Right cardiac atrium (tissue), 5 donors: ENCODE measurements at places on chromosomes 11 and 22. TPM values are rescaled to one million over a fixed set of nuclear protein-coding genes. Genes with fewer than 3 reads are reported as not detected.

- DNase-seq: no peak
These were observed 40.0 kb upstream of the TP53I11 start for GRCh38 chr11:44990665-44991064.

DNA sequence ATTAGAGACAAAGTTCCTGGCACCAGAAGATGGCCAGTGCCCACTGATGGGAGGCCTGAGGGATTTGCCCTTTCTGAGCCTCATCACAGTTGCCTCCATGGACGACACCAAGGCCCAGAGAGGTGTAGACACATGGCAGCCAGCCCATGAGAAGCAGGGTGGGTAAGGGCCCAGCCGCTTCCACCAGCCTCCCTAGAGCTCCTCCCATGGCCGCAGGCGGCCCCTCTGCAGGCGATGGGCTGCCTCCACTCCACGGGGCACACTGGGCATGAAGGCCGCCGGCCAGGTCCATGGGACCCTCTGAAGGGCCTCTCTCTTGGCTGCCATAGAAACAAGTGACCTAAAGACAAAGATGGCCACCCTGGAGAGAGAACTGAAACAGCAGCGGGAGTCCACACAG is 14.5 kb downstream of the CCDC157 start:
- no peak for DNase-seq

DNA sequence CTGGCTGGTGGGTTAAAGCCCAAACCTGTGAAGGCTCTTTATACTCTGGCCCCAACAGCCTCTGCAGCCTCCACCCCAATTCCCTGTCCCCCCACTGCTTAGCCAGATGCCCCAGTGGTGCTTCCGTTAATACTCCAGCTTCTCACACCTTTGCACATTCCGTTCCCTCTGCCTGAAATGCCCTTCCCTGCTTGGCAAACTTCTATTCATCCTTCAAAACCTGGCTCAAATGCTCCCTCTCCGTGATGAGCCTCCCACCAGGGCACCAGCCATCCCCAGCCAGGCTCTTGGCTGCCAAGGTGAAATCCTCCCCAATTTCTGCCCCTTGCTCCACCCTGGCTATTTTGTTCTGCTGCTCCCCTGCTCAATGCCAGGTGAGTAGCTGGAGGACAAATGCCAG is 12.5 kb upstream of the FADS3 start:
- DNase-seq: no peak

GRCh38 chr11:1436468-1437039 is 46.8 kb downstream of the BRSK2 start:
- DNase-seq: no peak

The TMEM191C gene
- total RNA-seq: not detected

DNA sequence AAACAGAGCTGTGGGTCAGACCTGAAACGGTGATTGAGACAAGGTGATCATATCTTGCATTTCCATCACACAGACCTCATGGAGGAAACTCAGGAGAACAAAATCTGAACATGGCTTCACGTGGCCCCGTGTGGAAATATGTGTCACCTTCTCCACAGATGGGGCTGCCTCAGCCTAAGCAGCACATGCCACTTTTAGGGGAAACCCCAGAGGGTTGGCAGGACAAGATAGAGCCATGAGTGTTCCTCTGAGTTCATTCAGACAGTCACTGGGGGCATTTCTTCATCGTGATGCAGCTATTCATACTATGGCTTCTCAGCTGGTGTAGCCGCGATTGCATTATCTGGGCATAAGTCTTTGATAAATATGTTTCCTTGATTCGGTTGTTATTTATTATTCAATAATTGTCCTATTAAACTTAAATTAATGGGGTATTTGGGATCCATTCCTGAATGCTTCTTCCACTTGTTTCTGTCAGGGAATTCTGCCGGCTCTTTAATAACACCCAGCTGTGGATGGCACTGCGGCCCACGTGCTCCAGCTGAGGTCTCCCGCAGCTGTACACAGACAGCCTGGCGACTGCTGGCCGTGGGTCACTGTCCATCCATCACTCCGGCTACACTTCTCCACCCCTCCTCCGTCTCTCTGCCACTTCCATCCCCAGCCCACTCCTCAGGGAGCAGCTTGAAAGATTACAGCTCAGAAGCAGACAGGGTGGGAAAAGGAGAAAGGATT is 485.1 kb downstream of the OPCML start:
- no peak for DNase-seq

GRCh38 chr22:24391836-24392217 is 35.6 kb upstream of the ADORA2A start:
- DNase-seq: no peak

The YPEL1 gene
- total RNA-seq: 12.5 TPM

The APOBEC3B gene
- 1.3 TPM for total RNA-seq

The UPK3A gene
- total RNA-seq: not detected

GRCh38 chr11:47550288-47551047 is 2.5 kb downstream of the CELF1 start:
- DNase-seq: no peak

DNA sequence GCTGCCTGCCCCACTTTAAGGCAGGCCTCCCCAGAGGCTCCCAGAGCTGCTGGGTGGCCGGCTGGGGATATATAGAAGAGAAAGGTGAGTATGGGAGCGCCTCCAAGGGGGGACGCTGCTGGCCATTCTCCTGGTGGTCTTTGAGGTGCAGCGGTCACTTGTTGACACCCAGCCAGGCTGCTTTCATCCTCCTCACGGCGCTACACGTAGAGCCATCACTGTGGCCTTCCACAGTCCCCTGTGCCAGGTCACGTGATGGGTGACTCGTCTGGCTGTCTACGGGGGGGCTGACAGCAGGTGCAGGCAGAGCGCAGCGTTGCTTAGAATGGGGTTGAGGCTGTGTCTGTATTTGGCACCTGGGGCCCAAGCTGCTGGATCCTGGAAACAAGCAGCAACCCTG is 1.9 kb downstream of the ACR start:
- DNase-seq: peak; percentile 45

The VSIG10L2 gene
- not detected for total RNA-seq

The ZPR1 gene
- total RNA-seq: 20.4 TPM

The LRRC10B gene
- 0.54 TPM for total RNA-seq

DNA sequence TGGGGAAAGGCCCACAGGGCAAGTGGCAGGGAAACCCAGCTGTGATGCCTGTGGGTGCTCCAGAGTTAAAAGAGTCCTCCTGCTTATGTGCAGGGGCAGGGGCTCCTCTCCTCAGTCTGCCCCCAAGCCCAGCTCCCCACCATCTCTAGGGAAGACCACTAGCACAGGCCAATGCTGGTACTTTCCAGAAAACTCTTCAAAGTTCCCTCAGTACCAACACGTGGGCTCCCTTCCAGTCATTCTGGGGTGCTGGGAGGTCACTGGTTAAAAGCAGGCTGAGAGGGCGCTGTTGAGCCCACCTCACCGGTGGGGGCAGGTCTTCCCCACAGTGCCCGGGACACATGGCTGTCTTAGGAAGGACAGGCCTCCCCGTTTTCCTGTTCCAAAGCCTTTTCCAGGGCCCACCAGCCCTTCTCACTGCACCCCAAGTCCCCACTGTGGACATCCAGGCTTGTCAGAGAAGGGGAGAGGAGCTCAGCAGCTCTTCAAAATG is 154.6 kb downstream of the TRIM29 start:
- DNase-seq: no peak

DNA sequence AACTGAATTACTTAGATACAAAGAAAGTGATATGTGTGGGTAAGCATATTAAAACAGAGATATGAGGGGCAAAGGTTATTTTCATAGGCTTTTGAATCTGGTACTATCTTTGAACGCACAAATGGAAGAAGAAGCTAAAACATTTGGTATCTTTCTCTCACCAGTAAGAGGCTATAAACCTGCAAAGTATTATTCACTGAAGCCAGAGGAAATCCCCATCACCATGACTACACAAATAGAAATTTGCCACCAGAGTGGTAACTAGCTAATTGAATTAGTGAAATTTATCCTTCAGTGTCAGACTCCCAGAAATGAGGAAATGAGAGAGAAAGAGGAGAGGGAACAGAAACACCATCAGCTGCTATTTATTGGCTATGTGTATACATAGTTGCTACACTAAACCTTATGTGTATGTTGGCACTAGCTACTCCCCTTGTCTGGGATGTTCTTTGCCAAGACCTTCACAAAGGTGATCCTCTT is 503.4 kb downstream of the DLG2 start:
- DNase-seq: no peak

The GPHA2 gene
- total RNA-seq: not detected

DNA sequence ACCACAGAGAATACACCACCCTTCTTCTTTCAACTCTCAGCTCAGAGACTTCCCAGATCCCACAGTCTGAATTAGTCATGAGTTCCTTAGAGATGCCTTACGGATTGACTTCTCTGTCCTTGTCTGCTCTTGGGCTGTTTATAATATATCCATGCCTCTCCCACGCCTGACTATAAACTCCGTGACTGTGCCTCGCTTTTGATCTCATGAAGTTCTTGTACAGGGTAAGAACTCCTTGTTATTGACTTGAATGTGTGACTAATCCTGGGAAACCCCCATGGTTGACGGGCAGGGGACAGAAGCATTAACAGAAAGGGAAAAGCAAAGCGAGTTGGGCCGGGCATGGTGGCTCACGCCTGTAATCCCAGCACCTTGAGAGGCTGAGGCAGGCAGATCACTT is 62.4 kb upstream of the POU2AF1 start:
- no peak for DNase-seq

The TNNI2 gene
- not detected for total RNA-seq

DNA sequence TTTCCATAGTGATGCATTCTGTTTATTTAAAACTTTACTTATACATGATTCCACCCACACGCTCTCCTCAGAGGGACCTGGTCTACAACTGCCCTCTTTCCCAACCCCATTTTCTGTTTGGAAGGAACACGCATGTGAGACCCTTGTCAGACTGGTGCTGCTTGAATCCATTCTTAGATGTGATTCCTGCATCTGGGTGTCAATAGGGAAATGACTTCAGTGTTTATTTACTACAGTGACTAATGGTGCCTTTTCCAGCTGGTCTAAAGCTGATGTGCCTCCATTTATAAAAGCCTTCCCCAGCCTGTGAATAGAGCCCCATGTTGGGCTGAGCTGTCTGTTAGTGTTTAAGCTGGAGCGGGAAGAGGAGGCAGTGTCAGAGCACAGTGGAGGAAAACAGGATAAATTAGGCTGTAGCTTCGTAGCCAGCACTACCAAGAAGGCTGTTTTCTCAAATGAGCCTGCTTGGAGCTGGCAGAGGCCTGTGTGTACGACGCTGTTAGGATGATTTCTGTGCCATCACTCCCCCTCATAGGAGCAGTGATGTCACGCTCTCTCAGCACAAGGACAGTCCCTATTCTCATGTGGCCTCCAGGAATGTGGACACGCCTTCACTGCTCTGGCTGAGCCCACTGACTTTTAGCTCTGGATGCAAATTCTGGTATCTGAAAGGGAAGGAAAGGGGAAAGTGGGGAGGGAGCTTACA is 18.9 kb upstream of the C11orf96 start:
- peak; percentile 86 for DNase-seq

GRCh38 chr22:23530106-23530505 is 50.0 kb downstream of the IGLL1 start:
- no peak for DNase-seq

The LYVE1 gene
- 69.8 TPM for total RNA-seq

The TMEM9B gene
- 37.2 TPM for total RNA-seq

- no peak for DNase-seq
These were observed 193.8 kb downstream of the DBX1 start for GRCh38 chr11:19966441-19966840.

The OR10A5 gene
- total RNA-seq: not detected

GRCh38 chr11:116073854-116074837 is 569.9 kb upstream of the CADM1 start:
- DNase-seq: peak; percentile 56

The MAPK1 gene
- total RNA-seq: 116 TPM

- no peak for DNase-seq
These were observed 44.2 kb downstream of the CERK start for GRCh38 chr22:46693634-46694415.
